NCI-H460 (cell line): ENCODE measurements at places on chromosomes 16 and 17.

- DNase-seq: no peak
Measured at GRCh38 chr17:81489012-81489997, 23.3 kb downstream of the ACTG1 start.

DNA sequence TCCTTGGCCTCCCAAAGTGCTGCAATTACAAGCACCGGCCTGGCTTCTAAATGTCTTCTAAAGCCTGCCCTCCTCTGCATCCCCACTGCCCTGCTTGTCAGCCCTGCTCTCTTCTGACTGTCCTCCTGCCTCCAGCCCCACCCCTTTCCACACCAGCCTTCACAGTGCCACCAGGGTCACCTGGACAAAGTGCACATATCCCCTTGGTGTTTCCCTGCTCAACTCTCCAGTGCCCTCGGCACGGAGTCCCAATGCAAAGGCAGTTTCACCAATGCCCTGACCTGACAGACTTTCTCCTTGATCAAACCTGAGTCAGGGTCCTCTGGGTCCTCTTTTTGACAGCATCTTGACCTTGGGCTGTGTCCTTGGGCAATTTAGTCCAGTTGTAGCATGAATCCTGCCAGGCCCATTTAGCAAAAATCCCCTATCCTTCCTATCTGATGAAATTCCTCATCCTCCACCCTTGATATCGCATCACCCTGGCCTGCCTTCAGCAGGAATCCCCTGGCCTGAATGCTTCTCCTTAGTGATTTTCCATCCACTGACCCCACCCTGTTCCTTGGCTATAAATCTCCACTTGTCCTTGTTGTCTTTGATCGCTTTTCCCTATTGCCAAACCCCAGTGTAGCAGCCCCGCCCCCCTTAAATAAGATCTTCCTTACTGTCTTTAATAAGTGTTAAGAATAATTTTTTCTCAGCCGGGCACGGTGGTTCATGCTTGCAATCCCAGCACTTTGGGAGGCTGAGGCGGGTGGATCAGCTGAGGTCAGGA lies 42.7 kb upstream of the ETV4 start:
- DNase-seq: no peak

DNA sequence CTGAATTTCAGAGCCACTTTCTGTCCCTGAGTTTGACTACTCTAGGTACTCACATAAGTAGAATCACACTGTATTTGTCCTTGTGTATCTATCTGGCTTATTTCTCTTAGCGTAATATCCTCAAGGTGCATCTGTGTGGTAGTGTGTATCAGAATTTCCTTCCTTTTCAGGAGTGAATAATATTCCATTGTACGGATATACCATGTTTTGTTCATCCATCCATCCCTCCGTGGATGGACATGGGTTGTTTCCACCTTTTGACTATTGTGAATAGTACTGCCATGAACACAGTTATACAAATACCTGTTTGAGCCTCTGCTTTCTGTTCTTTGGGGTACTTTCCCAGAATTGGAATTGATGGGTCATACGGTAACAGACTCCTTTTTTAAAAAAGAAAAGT lies 111.7 kb downstream of the PITPNC1 start:
- no peak for DNase-seq

GRCh38 chr17:42184713-42185620 lies at the start of gene HCRT:
TSS of gene HCRT (minus strand) at chr17:42185452. CDS start at chr17:42185365, 87 bp downstream.
- no peak for DNase-seq
